Activated CD4-positive, alpha-beta T cell treated with anti-CD3 and anti-CD28 coated beads for 4 hours (primary cell): ENCODE measurements at places on chromosomes 16 and 17.

GRCh38 chr17:71464751-71465150 lies 656.1 kb upstream of the SOX9 start:
- no peak for DNase-seq

GRCh38 chr17:52537421-52537820 lies 378.9 kb upstream of the CA10 start:
- no peak for DNase-seq

DNA sequence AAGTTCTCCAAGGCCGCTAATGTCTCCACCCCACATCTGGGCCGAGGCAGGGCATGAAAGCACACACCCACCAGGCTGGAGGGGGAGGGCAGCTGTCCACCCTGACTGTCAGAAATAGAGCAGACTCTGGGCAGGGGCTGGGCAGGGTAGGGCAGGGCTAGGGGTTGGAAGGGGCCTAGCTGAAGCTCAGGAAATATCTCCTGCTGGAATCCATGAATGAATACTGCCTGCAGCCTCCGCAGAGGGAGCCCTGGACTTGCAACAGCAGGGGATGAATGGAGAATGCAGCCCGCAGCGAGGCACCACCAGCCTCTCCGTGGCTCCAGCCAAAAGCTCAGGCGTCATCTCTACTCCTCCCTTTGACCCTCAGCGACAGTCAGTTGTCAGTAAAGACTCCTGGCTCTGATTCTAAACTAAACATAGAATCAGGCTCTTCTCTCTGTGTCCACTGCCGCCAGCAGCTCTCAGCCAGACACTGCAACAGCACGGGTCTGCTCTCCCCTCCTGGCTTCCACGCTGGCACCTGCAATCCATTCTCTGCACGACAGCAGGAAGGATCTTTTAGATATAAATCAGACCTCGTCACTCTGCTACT lies 23.9 kb upstream of the NGFR start:
- DNase-seq, result no peak

DNA sequence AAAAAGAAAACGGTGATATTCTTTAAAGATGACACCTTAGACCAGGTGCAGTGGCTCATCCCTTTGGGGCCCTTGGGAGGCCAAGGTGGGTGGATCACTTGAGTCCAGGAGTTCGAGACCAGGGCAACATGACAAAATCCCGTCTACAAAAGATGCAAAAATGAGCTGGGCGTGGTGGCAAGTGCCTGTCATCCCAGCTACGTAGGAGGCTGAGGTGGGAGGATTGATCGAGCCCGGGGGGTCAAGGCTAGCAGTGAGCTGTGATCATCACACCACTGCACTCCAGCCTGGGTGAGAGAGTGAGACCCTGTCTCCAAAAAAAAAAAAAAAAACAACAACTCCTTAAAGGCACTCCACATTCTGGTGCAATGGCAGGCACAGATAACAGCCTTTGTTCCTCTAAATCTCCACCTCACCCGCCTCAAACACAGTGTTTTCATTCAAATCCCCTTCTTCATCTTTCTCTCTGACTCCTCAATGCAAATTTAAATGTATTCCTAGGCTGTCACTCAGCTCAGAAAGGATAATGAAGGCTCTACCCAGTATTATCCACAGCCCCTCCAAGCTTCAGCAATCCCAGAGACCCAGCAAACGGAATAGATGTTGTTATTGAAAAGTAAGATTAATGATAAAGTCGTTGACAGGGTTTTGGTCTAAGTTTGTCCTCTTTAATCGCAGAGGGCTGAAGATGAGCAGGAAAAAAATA lies 56.2 kb upstream of the CACNG5 start:
- no peak for DNase-seq

GRCh38 chr17:28944862-28945741 lies 6.2 kb downstream of the PHF12 start:
- no peak for DNase-seq

DNA sequence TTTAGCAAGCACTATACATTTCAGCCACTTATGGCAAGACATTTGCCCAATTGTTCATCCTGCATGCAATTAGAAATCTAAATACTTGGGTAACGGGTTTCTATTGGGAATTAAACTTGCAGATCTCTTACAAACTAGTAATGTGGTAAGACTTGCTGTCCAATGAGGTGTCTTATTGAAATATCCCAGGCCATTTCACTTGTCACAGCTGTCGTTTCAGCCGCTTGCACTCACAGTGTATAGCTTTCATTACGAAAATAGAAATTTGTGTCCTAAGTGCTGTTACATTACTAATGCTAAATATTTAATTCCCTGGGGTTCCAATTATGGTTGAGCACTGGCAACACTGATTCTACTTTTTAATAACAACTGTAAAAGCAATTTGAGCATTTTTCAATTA lies 40.3 kb upstream of the IRX5 start:
- DNase-seq, result no peak

- no peak for DNase-seq
Measured at GRCh38 chr16:18803569-18804462, 2.5 kb upstream of the ARL6IP1 start.

DNA sequence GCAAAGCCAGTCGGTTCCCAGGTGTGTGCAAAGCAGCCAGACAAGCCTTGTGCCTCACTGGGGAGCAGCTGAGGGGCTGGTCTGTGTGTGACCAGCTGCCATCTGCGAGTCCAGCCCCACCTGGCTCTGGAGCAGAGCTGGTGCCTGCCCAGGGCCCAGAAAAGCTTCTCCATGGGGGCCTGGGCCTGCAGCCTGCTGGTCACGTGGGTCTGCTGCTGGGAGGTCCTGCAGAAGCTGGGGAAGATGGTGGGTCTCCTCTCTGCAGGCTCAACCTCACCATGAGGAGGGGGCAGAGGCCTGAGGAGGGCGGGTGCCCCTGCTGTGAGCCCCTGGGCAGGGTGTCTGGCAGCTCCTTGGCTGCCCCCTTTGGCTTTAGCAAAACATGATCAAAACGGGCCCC lies 71.9 kb downstream of the ENGASE start:
- no peak for DNase-seq

GRCh38 chr16:62137996-62138395 lies 101.8 kb upstream of the CDH8 start:
- DNase-seq, result no peak

GRCh38 chr16:68776821-68777485 lies 39.9 kb downstream of the CDH1 start:
- no peak for DNase-seq
